ENCODE measurements at places on chromosomes 3 and 15. TPM values are rescaled to one million over a fixed set of nuclear protein-coding genes. Genes with fewer than 3 reads are reported as not detected.

MOBP gene
- total RNA-seq, result not detected

TF gene
- total RNA-seq, result 2.3 TPM

- no peak for DNase-seq
These were observed 28.6 kb upstream of the CCDC39 start for GRCh38 chr3:180707896-180708295.

DNA sequence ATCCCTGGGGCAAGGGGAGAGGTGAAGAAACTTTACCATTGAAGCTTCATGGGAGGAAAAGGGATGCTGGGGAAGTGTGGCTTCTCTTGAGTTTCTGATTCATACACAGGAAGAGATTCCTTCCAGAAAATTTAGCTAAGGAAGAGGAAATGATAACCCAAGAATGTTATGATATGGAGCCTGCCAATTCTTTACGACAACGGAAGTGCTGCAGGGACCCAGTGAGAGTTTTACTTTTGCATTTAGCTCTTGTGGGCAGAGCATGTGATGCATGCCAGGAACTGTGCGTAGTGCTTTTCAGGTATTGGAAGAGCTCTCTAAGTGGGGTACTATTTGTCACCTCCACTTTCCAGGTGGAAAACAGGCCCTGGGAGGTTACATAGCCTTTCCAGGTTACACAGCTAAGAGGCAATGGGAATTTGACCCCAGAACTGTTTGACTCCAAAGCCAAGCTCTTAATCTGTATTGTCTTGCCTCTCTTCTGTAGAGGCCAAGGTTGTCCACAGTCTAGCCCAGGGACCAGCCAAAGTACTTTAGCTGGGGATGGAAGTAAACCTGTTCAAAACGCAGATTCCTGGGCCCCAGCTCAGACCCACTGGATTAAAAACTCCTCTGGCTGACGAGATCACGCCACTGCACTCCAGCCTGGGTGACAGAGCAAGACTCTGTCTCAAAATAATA, 23.0 kb downstream of the CMTM7 start:
- no peak for DNase-seq

- no peak for DNase-seq
These were observed 37.6 kb upstream of the ZNF710 start for GRCh38 chr15:89963301-89964231.

DNA sequence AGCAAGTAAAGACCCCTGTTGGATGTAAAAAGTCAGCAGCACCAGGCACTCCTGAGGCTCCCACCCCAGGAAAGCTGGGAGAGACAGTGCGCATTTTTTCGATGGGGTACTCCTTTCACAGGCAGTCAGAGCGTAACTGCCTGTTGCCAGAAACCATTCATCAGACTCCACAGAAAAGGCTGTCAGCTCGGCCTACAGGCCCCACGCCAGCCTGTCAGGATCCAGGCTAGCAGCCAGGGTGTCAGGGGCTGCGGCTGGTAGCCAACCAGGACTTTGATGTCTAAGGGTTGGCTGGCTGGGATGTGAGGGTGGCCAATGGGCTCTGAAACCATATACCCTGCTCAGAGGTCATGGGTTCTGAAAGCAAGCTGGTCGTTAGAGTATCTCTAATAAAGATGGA, 164.5 kb downstream of the WNT5A start:
- DNase-seq, result no peak

DNA sequence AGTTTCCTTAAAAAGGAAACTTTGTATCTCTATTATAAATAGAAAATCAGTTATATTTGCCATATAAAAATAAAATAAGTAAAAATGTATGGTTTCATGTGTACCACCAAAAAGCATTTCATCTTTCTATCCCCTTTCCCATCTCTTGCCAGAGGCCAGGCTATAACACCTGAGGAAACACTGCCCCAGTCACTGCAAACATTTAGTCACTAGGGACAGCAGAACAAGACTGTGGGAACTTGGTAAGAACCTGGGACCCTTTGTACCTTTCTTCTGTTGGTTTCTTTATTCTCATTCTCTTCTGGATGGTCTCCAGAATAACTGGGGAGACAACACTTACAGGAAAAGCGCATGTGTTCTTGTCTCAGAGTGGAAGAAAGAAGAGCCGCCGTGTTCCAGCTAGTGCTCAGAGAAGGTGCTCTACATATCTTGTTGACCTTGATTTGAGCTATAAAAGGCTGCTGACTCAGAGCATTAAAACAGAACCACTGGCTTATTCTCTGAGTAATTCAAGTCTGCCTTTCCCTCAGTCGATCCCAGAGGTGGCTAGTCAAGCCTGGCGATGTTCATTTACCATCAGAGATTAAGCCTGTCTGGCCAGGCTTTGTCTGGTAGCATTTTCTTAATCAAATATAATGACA, 361.6 kb downstream of the RBMS3 start:
- no peak for DNase-seq

DNA sequence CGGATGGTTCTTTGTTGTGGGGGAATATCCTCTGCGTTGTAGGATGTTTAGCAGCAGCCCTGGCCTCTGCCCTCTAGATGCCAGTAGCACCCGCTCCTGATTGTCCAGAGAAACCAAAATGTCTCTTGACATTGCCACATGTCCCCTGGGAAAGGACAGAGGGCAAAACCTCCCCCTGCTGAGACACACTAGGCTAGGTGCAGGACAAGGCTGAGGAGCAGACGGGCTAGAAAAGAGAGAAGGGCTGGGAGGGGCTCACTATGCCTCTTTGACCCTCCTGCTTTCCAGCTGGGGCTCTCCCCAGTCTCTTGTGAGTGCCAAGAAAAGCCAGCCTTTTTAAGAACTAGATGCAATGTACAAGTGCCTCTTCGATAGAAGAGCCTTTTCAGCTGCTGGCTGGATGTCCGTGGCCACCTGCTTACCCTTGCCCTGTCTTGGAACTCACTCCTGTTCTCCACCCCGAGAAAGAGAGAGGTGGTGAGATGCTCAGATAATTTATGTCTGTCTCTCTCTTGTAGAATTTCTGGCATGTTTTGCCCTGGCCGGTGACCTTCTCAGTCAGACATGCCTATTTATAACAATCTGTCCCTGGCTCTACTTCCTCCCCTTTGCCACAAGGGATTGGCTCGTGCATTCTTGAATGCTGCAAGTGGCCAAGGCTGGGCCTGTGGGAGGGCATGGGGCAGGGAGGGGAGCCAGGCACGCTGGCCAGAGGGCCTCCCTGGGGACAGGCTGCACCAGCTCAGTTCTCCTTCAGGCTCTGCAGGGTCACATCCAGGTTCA, 142.6 kb downstream of the RPLP1 start:
- DNase-seq, result no peak

CDHR4 gene
- not detected for total RNA-seq

- DNase-seq, result no peak
These were observed 3.7 kb downstream of the EOGT start for GRCh38 chr3:69009559-69010410.

- no peak for DNase-seq
These were observed 8.3 kb downstream of the ANXA2 start for GRCh38 chr15:60389261-60390077.

DNA sequence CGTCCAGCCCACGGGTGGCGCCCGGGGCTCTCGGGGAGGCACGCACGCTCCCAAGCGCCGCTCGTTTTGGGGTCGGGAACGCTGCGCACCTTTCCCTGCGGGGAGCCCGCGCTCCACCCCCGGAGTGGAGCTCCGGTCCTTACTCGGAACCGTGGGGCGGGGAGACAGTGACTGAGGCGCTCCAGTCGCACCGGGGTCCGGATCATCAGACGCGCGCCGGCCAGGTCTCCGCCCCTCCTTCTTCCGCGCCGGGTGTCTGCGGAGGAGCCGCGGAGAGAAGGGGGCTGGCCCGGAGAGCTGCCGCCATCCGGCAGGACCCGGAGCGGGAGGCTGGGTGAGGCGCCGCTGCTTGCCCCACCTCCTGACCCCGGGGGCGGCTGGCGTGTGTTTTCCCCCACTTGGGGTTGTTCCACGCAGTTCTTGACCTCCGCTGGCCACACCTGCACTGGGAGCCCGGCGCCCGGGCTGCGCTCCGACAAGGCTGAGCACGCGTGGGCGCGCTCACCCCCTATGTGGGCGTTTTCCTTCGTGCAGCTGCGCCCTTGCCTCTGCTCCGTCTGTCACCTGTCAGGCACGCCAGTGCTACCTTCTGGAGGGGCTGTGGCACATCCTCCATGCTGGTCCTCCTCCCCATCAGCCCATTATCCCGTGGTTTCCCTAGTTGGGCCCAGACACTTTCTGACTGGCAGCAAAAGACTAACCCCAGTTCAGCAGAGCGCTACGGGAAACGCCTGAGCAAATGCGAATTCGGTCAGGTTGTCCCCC, at the start of gene MCF2L2:
TSS of gene MCF2L2 (minus strand) at position 173 of the 765 bp plus-strand sequence. CDS start 642 bp downstream, outside the sequence.
- peak; percentile 80 for DNase-seq

DNA sequence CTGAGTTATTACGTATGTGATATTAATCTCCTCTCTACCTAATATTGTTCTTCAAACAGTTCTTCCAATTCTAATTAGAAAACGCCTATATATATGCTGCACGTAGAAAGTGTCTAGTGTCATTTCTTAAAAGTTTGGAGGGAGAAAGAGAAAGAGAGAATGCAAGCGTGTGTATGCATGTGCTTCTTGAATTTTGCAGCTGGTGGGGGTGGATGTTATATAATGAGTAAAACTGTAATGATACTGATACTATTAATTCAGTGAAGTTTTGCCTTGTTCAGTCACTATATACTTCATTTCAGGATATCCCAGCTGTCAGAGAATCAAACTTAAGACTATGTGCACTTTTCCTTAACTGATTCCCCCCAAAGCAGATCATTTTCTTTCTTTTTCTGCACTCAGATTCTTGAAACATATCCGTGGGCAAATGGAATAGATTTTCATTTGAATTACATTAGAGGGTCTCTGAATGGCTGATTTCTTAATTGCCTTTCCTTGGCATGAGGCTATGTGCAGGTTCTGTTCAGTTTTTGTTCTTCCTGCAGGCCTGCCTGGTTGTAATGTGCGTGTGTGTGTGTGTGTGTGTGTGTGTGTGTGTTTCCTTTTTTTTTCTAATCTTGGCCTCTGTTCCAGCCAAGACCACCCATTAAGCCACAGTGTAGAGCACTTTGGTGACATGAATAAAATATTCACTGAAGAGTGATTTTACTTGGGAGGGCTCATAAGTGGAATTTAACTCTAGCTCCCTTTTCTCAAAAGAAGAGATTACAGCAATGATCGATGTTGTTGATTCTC, 617.5 kb downstream of the RBMS3 start:
- DNase-seq, result no peak

DNA sequence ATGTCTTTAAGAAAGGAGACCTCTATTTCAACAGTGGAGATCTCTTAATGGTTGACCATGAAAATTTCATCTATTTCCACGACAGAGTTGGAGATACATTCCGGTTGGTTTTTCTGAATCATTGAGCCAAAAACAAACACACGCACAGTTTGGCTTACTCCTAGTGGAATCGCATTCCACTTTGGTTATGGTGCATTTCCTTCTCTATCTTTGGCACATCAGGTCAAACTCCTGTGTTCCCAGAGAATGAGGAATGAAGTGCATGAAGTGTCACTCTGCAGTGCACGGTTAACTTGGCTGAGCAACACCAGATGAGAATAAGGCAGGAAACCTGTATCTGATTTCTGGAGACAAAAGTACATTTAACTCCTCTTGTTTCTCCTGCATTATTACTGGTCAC, 38.5 kb downstream of the HDC start:
- DNase-seq, result no peak

DNA sequence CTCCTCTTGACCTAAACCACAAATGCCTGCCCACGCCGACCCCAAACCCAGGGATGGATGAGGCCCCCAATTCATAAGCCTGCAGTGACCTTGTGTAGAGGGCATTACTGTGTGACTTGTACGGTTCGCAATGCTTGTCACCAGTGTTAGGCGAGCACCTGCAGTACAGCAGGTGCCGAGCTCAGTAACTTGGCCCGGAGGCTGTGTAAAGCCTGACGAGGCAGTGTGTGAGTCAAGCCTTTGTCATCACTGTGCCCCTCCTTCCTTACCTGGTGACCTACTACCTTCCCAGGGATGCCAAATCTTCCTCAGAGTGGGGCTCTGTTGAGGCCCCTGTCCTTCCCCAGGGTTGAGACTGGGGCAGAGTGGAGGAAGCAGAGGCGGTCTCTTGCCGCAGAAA, 37.2 kb upstream of the TMEM115 start:
- DNase-seq, result no peak

DNA sequence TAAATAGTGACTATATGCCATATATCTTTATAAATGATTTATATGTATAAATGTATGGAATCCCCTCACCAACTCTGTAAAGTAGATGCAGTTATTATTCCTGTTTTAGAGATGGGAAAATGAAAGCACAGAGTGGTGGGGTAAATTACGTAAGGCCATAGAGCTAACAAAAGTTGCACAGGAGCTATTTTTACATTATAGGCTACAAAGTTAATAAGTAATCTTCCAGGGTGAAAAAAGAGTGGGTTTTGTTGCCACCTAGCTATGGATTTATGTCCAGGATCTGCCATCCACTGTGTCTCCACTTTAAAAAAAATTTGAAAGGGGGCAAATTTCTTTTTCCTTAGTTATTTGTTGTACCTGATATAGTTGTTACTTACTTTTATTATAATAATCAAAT, 235.7 kb downstream of the MCTP2 start:
- no peak for DNase-seq

DNA sequence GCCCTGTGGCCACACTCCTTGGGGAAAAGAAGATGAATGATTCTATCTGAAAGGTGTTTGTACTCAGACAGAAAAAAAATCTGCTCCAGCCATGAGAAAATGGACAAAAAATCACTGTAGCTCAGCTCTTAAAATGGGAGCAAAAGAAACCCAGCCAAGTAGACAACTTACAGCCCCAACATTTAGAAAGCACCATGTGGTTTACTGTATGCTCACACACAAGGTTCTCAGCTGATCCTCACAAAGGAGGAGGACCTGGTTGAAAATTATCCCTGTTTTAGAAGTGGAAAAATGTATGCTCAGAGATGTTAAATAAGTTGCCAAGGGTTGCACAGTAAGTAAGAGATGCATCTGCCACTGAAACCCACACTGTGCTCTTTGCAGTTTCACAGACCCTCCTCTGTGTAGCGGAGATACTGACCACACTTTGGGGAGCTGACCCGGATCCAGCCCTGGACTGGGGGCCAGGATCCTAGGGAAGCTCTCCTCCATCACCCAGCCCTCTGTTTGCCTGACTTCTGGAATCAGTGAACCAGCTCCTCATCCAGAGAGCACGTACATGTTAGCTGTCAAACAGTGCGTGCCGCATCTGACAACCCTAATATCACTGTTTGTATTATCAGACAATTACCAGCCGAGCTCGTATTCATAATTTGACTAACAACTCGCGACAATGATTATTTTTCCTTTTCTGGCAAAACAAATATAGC, 32.7 kb upstream of the TPRG1 start:
- no peak for DNase-seq

- no peak for DNase-seq
These were observed 54.9 kb downstream of the SLCO3A1 start for GRCh38 chr15:91908391-91908790.
